ENCODE measurements at places on chromosomes 11 and 22.
A peak's percentile ranks its signal among the peaks of the same experiment; 100 is the strongest.

GRCh38 chr22:47307822-47308221, 545.4 kb downstream of the TBC1D22A start:
- DNase-seq = no peak

DNA sequence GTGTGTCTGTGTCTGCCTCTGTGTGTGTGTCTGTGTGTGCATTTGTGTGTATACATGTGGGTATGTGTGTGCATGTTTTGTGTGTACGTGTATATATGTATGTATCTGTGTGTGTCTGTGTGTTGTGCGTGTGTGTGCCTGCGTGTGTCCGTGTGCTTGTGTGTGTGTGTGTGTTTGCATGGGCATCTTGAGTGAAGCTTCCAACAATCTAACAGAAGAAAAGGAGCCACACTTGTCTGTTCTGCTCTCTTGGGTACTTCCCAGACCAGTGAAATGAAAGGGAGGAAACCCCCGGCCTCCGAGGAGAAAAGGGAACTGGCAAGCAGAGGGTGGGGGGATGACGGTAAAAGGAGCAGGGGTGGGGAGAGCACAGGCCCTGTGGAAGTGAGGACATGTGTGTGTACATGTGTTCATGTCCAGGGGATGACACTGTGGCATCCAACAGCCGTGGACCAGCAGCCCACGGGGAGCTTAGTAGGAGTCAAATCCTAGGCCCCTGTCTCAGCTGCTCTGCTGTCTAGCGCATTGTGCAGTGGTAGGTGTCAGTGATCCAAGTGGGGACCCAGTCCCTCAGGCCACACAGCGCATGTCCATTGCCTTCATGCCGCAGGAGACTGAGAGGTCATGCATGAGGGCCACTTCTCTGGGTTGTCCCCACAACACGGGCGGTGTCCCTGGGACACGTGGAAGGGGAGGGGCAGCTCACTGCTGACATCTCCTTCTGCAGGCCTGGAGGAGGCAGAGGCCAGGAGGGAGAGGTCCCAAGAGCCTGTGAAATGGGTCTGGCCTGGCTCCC, 8.1 kb downstream of the CSF2RB start:
- no peak for DNase-seq

DNA sequence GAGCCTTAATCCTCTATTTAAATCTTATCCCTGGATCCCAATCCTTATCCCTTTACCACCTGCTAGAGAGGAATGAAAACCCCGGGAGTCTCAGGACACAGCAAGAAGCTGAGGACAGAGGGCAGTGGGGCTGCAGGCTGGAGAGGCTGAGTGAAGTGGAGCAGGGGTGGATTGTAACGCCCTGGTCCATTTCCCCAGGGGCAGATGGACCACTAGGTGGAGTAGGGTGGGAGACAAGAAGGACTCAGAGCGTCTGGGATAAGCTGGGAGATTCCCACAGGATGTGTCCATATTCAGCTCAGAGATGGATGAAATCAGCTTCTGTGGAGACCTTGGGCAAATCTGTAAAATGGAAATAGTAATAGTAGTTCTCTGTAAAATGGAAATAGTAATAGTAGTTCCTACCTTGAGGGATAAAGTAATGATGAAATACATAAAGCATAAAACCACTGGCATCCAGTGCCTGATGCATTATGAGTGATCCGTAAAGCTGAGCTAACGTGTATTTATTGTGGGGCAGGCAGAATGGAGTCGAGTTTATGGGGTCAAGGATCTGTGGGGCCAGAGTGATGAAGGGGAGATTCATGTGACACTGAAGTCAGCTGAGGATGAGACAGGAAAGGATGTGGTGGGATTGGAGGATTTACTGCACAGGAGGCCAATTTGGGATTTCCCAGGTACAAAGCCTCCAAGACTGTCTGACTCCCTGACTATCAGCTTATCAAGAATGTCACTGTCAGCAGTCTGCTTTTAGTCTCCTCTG, 1.9 kb upstream of the ROBO4 start:
- no peak for DNase-seq

- DNase-seq = no peak
These were observed 21.6 kb downstream of the ARVCF start for GRCh38 chr22:19994851-19995610.

DNA sequence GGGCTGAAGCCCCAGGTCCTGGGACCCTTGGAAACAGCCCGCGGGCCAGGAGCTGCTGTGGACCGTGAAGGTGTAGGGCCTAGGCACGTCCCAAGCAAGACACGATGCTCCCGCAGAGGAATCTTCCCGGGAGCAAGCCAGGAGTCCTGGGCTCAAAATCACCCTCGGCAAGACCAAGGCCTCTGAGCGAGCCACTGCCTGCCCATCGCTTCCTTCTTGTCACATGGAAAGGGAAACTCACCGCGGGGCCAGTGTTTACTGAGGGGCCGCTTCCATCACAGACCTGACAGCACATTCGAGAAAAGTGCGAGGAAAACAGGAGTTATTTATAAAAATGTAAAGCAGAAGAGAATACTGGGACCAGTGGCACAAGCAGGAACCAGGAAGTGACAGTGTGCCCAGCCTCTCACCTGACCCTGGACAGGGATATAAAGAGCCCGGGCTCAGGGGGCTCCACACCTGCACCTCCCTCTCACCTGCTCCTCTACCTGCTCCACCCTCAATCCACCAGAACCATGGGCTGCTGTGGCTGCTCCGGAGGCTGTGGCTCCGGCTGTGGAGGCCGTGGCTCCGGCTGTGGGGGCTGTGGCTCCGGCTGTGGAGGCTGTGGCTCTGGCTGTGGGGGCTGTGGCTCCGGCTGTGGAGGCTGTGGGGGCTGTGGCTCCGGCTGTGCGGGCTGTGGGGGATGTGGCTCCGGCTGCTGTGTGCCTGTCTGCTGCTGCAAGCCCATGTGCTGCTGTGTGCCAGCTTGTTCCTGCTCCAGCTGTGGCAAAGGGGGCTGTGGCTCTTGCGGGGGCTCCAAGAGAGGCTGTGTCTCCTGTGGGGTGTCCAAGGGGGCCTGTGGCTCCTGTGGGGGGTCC, at the start of gene KRTAP5-5:
Gene KRTAP5-5, plus strand, starts transcription at position 450 of the 860 bp plus-strand sequence. Its CDS starts 66 bp downstream, at position 516.
- DNase-seq = no peak

- no peak for DNase-seq
These were observed 35.0 kb downstream of the CHORDC1 start for GRCh38 chr11:90187839-90188238.

GRCh38 chr11:62612366-62613290, at the start of the genes EML3 and ROM1:
EML3 (minus strand) TSS chr11:62612775; CDS start chr11:62612457, 318 bp downstream.
ROM1 (plus strand) TSS chr11:62613257; CDS start chr11:62613282, 25 bp downstream.
- peak; percentile 53 for DNase-seq
